ENCODE measurements at places on chromosomes 13 and 19. TPM values are rescaled to one million over a fixed set of nuclear protein-coding genes. Genes with fewer than 3 reads are reported as not detected.

Gene LGALS13
- not detected for total RNA-seq

Gene RYR1
- total RNA-seq, result not detected

Gene CHST8
- total RNA-seq, result not detected

Gene MEF2B
- not detected for total RNA-seq

Gene ZNF543
- total RNA-seq, result 10.1 TPM

Measured in smooth muscle cell of the umbilical artery (primary cell).